Naive thymus-derived CD8-positive, alpha-beta T cell (primary cell): ENCODE measurements at places on chromosomes 2 and 18. TPM values are rescaled to one million over a fixed set of nuclear protein-coding genes. Genes with fewer than 3 reads are reported as not detected.

- H3K27ac ChIP-seq = no peak overlapping the region
- no peak for DNase-seq
- no peaks in the 10 kb centered on the region for H3K36me3 ChIP-seq
These were observed 500.9 kb upstream of the DSEL start for GRCh38 chr18:68017385-68017784.

- H3K27ac ChIP-seq = peak overlapping the region; percentile 32
- peaks cover 71% of the 10 kb centered on the region for H3K4me1 ChIP-seq
- no peak for DNase-seq
- no peak overlapping the region for H3K4me3 ChIP-seq
- H3K36me3 ChIP-seq = peaks cover 22% of the 10 kb centered on the region
- H3K27me3 ChIP-seq = no peaks in the 10 kb centered on the region
These were observed 10.6 kb downstream of the PLEKHB2 start for GRCh38 chr2:131115752-131116151.

GRCh38 chr2:46171996-46172546 is 125.1 kb upstream of the EPAS1 start:
- no peaks in the 10 kb centered on the region for H3K36me3 ChIP-seq
- DNase-seq = no peak
- no peaks in the 10 kb centered on the region for H3K27me3 ChIP-seq
- no peak overlapping the region for H3K27ac ChIP-seq
- H3K4me3 ChIP-seq = no peak overlapping the region

Gene EIPR1
- 29.2 TPM for total RNA-seq

- no peak for DNase-seq
- no peak overlapping the region for H3K27ac ChIP-seq
- peaks cover 49% of the 10 kb centered on the region for H3K4me1 ChIP-seq
These were observed 8.8 kb upstream of the DUSP2 start for GRCh38 chr2:96153991-96154431.

GRCh38 chr2:57802243-57802642 is 244.4 kb upstream of the VRK2 start:
- DNase-seq = no peak
- H3K4me1 ChIP-seq = no peaks in the 10 kb centered on the region
- no peak overlapping the region for H3K4me3 ChIP-seq
- H3K27ac ChIP-seq = no peak overlapping the region
- peaks cover 6% of the 10 kb centered on the region for H3K36me3 ChIP-seq
